EH (cell line): ENCODE measurements at places on chromosomes 2 and 18.

DNA sequence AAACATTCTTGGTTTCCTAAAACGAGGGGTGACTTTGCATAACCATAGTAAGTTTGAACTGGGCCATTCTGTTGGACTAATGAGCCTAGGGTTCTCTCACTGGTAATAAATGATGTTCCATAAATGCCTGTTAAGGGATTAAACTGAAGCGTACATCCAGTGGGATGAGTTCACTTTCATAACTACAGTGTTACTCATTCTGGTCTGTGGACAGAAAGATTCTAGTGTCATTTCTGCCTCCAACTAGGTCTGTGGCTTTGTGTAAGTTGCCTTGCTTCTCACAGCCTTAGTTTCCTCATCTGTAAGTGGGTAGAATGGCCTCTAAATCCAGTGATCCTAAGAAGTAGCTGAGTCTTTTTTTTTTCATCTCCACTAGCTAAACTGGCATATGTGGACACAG, 1860.6 kb upstream of the PIK3C3 start:
- DNase-seq = no peak

GRCh38 chr2:240575101-240575965, 7.0 kb downstream of the RNPEPL1 start:
- DNase-seq = no peak

GRCh38 chr18:30709595-30709994, 332.9 kb downstream of the DSC3 start:
- DNase-seq = no peak

- DNase-seq = no peak
Measured at GRCh38 chr2:39308778-39309177, 65.0 kb upstream of the CDKL4 start.

DNA sequence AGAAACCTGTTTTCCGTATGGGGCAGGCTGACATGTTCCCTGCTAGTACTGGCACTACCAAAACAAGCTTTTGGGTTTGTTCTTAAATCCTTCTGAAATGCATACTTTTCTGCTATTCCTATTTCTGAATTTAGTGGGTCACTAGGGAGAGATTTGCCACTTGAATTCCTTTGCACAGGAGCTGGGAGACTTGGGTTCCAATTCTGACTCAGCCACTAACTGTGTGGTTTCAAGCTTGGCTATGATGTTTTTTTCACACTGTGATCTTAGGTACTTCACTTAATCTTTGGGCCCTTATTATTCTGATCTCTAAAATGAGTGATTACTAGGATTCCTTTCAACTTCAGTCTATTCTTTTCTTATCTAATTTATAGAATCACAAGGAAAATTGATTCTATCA, 105.5 kb downstream of the BCL11A start:
- DNase-seq = no peak

DNA sequence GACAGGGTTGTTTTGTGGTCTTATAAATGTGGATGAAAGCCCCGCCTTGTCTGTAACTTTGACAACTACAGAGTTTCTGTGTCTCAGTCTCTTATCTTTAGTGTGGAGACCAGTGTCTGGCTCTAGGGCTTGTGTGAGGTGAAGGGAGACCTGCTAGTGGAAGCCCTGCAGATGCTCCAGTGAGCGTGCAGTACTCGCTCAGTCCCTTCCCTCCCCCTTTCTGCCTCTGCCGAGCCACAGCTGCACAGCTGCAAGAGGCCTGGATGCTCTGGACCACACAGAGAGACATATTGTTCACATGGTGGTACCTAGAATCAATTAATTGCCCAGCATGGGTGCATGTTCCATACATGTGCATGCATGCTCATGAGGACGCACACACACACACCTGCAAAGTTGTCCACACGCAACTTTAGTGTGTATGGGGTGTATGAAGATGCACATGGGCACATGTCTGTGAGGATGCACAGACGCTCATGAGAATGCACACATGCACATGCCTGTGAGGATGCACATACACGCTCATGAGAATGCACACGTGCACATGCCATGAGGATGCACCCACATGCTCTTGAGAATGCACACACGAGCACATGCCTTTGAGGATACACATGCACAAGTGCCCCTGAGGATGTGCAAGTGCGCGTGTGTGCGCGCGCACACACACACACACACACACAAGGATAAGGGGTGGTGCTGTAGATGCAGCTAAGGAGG, 282.1 kb upstream of the HS6ST1 start:
- no peak for DNase-seq

DNA sequence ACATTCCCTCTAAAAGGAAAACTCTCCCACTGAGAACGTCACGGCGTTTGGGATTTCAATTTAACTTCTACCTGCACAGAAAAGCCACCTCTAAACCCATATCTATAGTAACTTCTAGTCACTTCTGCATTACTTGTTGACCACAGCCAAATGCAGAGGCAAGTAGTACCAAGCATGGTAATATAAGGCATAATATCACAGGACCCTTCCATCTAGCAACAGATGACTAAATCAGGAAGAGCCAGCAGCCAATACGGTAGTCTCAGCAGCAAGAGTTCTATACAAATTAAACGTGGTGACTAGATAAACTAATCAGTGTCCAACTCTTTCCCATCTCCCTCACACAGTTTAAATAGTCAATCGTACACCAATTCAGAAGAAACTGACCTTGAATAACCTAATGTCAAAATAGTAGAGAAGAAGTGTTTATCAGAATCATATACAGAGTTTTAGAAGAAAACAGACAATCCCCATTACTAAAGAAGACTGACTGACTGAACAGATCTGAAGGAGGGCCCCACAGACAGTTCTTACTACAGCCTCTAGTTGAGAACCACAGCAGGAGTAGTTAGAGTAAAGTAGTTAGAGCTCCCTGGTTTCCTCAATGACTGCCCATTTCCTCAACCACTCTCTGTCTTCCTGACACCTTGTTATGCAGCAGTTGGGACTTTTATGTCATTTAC, 30.0 kb downstream of the MEMO1 start:
- DNase-seq = peak; percentile 41

GRCh38 chr2:48568547-48568946, 38.6 kb downstream of the STON1 start:
- no peak for DNase-seq

DNA sequence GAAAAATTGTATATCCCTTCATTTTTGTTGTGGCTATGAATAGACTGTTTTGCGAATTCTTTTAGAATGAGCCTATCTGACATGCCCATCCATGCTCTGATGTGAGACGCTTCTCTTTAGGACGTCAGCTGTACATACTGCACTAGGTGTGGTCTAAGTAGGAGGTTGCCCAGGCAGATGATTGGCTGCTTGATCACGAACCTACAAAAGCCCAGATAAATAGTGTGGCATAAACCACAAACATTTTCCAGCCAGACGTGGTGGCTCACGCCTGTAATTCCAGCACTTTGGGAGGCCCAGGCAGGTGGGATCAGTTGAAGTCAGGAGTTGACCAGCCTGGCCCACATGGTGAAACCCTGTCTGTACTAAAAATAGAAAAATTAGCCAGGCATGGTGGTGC, 251.8 kb downstream of the AGAP1 start:
- DNase-seq = peak; percentile 8

GRCh38 chr2:13858626-13859025, 773.9 kb upstream of the LRATD1 start:
- no peak for DNase-seq

DNA sequence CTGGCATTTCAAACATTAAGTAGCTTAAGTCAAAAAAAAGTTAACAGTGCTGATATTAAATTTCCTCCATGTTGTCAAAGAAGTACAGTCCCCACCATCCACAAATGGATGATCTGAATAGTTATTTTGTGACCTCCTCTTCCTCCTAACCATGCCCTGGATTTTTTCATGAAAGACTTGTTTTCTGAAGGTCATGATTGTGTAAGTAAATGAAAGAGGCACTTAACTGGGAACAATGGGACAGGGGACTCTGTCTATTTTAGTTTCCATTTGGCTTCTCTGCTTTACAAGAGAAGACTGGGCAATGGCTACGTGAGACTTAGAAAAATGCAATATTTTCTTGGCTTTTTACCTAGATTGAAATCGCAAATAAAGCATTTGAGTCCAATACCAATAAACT, 32.2 kb downstream of the PECR start:
- no peak for DNase-seq

- peak; percentile 40 for DNase-seq
Measured at GRCh38 chr2:73920577-73921545, 5.8 kb upstream of the DGUOK start.

GRCh38 chr2:109211315-109211714, 82.3 kb downstream of the SH3RF3 start:
- DNase-seq = no peak

DNA sequence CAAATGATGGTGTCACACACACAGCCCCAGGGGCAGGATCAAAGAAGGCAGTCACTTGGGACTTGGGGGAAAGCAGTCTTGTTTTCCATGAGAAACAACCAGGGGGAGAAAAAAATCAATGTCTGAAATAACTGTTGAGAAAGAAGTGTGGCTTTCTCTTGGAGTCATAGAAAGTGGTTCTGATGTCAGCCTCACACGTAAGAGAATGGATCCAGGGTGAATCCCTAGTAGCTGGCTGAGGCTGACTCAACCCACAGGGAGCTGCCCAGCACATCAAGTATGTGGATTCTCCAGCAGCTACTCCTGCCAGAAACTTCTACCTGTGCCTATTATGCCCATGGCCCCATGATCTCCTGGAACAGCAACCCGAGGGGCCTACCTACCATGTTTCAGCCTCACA, 33.6 kb upstream of the ZBTB7C start:
- DNase-seq = no peak

DNA sequence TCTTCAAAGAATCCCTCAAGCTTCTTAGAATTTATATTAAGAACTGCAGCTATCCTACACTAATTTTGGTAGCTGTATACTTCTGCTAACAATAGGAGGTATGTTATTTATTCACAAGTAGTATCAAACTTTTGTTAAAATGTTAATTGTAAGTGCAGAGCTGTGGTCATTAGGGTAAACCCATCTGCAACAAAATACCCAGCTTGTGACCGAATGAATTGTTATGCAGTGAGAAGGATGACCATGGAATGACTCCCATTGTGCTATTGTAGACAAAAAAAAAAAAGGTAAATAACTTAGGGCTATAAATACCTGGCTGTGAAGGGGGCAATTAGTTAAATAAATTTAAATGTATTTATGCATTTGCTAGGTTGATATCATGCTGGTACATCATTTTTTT, 186.1 kb downstream of the ADCYAP1 start:
- no peak for DNase-seq

GRCh38 chr2:10326707-10327594, 24.2 kb downstream of the HPCAL1 start:
- DNase-seq = no peak

- DNase-seq = no peak
Measured at GRCh38 chr18:57269756-57270155, 82.6 kb upstream of the ST8SIA3 start.

- DNase-seq = no peak
Measured at GRCh38 chr18:50842846-50843245, 23.0 kb upstream of the MRO start.

DNA sequence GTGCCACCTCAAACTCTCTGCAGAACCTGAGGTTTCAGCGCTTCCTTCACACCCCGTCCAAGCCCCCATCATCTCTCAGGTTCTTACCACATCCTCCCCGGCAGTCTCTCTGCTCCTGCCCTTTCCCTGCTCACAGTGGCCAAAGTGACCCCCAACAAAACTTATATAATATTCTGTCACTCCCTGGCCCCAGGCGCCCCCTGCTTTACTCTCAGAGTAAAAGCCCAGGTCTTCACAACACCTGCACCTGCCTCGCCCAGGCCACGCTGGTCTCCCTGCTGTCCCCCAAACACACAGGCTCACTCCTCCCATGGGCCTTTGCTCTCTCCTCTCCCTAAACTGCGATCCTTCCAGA, 6.4 kb downstream of the ITGB1BP1 start:
- DNase-seq = no peak

- no peak for DNase-seq
Measured at GRCh38 chr2:3595404-3595803, 492 bp downstream of the COLEC11 start.

DNA sequence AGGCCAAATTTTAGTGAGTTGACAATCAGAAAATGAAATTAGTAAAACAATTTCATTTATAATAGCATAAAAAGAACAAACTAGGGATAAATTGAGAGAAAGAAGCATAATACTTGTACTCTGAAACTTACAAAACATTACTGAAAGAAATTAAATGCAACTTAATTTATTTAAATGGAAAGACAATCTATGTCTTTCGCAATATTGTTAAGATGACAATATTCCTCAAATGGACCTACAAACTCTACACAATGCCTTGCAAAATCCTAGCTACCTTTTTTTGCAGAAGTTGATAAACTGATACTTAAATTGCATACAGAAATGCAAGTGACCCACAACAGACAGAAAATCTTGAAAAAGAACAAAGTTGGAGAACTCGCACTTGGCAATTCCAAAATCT, 9.1 kb downstream of the EPG5 start:
- no peak for DNase-seq

DNA sequence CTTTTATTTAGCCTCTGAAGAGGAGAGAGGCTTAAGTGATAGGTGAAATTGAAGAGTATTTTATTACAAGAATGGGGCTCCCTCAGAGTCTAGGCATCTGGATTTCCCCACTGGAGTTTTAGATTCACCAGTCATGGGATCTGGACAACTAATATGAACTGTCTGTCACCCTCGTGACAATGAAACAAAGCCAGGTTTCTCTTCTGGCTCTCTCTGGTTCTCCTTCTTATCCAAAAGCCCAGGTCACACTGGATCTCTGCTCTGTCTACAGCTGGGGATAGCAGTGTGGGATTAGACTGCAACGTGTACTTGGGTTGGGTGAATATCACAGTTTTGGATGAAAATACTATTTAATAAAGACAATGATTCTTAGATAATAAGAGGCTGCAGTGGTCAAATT, 31.2 kb downstream of the LHCGR start:
- no peak for DNase-seq

- DNase-seq = peak; percentile 54
Measured at GRCh38 chr2:217127744-217128143, 267.9 kb upstream of the TNP1 start.

GRCh38 chr2:206856513-206856912, 82.8 kb upstream of the CPO start:
- DNase-seq = peak; percentile 60

DNA sequence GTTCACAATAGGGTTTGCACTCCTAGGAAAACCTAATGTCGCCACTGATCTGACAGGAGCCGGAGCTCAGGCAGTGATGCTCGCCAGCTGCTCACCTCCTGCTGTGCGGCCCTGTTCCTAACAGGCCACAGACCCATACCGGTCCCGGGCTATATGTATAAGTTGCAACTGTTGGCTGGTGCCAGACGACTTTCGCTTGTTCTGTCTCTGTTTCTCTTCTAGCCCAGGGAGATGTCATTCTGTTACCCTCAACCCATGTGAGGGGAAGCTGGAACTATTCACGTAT, 170.3 kb downstream of the BCL2 start:
- no peak for DNase-seq

- DNase-seq = no peak
Measured at GRCh38 chr2:18172607-18173006, 294.1 kb downstream of the KCNS3 start.

- no peak for DNase-seq
Measured at GRCh38 chr2:77007686-77008085, 514.5 kb downstream of the LRRTM4 start.

- DNase-seq = no peak
Measured at GRCh38 chr2:118255771-118256372, 167.6 kb downstream of the INSIG2 start.
